Cortex of kidney (tissue), 1 donor: ENCODE measurements at places on chromosomes 2 and 18.

- no peak for DNase-seq
Observed at GRCh38 chr2:207706936-207707860, 4.2 kb upstream of the CCNYL1 start.

- DNase-seq: no peak
Observed at GRCh38 chr2:25664183-25664964, 9.0 kb downstream of the DTNB start.

GRCh38 chr2:197311421-197312033, 947 bp upstream of the ANKRD44 start:
- no peak for DNase-seq

DNA sequence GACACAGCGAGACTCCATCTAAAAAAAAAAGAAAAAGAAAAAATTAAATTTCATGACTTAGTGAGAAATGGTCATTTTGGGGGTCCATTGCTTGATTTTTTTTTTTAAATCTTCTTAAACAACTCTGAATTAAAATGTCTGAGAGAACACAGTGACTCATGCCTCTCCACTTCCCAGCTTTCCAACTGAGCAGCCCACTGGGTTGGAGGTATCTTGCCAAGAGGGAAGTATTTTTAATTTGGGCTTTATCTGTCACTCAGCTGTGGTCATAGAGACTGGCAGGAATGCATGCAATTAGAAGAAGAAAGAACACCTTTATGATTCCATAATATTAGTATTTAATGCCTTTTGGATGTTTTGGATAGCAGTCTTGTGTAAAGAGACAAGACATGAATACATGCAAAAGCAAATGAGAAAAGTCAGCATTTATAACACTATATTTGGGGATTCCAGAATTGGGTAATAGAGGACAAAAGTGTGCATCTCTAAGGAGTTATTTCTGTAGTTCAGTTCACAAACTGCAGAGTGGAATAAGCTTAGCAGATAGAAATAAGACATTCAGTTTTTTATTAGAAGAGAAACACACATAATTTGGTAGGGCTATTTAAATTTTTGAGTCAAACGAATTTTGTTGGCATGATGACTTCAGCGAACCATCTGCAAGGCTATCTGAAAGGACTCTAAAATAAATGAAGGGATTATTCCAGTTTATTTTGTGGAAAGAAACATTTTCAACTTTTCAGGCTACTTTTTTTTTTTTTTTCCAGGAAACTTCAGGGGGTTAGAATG, 254.8 kb downstream of the TGIF1 start:
- no peak for DNase-seq

- no peak for DNase-seq
Observed at GRCh38 chr18:23828426-23828825, 139.2 kb downstream of the LAMA3 start.

DNA sequence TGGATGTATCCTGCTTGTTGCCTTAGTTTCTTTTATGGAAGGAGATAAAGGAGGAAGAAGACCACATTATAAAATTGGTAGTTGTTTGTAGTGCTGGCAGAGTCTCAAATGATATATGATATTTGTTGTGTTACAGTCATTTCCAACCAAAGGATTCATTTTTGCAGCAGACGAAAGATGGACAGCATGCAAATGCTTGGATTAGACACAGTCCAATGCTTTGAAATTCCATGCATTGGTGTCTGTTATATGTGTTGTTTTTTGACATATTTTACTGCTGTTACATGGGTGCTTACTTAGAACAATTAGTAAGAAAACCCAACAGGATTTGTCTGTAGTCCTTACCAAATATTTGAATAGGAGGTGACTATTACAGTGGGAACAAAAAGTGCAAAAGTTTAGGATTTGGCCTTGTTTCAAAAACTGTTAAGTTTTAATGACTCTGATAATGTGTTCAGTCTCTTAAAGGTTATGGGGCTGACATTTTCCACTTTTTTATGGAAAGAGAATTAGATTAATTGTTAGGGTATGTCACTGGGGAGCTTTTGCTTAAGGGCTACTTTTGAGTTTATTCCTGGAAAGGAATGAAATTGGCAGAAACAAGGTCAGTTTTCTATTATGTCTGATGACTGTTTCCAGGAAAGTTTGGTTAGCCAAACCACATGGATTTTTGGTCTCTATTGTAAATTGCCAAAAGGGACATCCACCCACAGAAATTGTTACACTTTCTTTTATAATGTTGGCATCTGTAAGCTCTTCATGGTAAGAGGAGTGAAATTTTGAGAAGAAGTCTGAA, 229.4 kb upstream of the MMADHC start:
- DNase-seq: no peak

GRCh38 chr2:20048488-20049448, 2.7 kb downstream of the LAPTM4A start:
- DNase-seq: no peak

- DNase-seq: no peak
Observed at GRCh38 chr2:223944166-223944702, 901 bp downstream of the WDFY1 start.

- DNase-seq: no peak
Observed at GRCh38 chr2:60515721-60516226, 37.7 kb downstream of the BCL11A start.

DNA sequence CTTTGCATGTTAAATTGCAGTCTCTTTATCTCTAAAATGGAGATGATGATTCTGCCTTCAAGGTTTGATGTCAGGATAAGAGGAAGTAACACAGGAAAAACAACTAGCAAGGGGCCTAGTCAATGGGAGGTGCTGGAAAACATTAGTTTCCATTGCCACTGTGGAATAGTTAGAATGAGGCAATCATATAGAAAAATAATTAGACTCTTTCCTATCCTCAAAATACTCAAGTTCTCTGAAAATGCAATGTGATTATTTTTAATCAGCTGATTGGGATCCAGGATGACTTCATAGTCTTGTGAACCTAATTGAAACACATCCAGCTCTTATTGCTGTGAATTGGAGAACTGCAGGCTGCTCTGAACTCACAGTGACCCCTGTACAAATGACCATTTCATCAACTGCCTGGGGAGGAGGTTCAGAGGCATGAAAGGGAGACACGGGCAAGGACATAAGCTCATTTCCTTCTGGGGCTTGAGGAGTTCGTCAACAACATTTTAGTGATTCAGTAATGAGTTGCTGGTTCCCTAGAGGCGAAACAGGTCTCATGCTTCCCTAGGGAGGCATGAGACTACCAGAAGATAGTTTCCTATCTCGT, 422.5 kb downstream of the LPIN1 start:
- no peak for DNase-seq

DNA sequence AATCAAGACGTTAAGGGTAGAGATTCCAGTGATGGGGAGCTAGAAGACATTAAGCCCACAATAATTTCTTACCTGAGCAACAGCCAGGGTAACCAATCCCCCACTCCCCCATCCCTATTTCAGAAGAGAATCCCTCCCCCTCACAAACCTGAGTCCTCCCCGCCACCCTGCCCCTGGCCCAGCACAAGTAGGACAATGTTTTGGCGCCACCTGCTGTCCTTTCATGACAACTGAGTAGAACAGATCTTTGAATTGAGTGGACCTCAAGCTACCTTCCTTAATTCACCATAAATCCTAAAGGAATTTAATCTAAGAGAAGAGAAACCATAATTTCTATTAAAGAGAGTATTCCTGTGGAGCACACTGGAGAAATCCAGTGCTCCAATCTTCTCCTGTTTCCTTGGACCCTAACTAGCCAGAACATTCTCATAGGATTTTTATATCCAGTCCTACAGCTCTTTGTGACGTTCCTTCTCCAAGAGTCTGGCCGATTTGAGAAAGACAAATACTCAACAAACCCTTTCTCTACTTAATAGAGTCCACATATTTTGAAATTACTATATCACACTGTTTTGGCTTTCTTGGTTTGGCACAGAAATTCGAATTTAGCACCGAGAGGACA, 41.1 kb downstream of the NHEJ1 start:
- no peak for DNase-seq

DNA sequence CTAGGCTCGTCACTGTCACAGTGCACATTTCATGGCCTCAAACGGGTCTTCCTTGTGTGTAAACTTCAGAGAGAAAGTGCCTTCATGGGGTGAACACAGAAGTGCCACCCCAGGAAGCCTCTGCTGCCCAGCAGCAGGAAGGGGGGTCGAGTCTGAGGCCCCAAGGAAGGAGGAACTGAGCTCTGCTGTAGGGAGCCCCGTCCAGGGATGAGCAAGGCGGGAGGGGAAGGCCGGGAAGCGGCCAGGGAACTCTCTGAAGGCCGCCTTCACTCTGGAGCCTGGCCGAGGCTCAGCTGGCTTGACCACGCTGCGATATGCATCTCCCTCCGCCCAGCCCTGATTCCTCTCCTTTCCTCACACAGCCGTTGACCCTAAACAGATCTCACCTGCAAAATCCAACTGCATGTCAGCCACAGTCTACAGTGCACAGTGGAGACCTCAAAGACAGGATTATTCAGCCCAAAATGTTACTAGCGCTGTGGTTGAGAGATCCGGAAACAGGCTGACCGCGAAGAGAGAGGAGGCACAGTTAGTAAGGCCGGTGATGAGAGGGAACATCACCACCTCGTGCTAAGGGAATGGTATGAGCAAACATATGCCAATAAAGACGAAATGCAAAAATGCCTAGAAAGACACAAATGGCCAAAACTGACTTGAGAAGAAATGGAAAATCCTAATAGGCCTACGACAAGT, 34.2 kb upstream of the CTDP1 start:
- DNase-seq: no peak

DNA sequence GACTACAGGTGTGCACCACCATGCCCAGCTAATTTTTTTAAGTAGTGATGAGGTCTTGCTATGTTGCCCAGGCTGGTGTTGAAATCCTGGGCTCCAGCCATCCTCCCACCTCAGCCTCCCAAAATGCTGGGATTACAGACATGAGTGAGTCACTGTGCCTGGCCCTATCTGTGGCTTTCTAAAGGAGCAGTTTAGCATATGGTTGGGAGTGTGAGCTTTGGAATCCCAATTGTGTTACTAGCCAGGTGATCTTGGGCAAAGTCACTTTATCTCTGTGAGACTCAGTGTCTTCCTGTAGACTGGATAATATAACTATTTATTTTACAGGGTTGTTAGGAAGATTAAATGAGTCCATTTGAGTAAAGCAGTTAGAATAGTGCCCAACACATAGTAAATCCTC, 19.8 kb upstream of the SMAD4 start:
- no peak for DNase-seq

- no peak for DNase-seq
Observed at GRCh38 chr2:44479127-44479887, 117.6 kb downstream of the CAMKMT start.

- DNase-seq: no peak
Observed at GRCh38 chr2:9282128-9283112, 75.8 kb downstream of the ASAP2 start.

DNA sequence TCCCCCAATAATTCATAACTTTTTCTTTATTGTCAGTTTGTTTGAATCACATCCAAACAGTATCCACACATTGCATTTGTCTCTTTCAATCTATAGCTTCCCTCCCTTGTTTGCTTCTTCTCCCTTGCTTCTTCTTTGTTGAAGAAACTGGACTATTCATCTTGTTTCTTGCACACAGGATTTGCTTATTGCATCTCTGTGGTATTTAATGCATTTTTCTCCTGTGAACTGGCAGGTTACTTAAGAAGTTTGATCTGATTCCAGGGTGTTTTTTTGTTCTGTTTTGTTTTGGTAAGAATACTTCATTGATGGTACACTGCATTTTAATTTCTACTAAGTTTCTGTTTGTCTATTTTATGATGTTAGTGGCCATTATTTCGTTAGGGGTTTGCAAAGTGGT, 166.8 kb downstream of the CAMKMT start:
- DNase-seq: no peak

DNA sequence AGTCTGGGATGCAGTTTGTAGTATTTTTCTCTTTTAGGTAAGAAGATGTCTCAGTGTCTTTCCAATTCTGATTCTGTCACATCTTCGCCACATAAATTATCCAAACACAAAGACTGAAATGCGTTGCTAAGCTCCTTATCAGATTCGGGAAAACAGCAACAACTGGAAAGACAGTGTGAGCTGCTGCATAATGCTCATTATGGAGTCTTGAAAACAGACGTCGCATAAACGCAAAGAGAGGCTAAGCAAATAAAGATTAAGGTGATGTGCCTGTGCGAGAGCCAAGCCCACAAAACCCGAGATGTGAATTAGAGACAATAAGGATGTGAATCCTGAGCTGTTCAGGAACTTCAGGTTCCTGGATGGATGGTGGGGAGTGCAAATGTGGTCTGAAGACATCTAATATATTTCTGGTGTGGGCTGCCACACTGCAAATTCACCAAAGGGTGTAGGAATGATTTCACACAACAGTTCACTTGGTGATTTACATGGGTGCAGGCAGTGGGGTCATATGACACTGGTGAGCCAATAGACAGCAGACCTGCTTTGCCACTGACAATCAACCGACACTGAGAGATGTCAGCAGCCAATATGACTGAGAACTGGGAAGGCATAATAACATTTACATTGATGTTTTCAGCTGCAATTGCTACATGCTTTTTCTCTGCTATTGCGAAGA, 195.8 kb downstream of the MTX2 start:
- DNase-seq: no peak

DNA sequence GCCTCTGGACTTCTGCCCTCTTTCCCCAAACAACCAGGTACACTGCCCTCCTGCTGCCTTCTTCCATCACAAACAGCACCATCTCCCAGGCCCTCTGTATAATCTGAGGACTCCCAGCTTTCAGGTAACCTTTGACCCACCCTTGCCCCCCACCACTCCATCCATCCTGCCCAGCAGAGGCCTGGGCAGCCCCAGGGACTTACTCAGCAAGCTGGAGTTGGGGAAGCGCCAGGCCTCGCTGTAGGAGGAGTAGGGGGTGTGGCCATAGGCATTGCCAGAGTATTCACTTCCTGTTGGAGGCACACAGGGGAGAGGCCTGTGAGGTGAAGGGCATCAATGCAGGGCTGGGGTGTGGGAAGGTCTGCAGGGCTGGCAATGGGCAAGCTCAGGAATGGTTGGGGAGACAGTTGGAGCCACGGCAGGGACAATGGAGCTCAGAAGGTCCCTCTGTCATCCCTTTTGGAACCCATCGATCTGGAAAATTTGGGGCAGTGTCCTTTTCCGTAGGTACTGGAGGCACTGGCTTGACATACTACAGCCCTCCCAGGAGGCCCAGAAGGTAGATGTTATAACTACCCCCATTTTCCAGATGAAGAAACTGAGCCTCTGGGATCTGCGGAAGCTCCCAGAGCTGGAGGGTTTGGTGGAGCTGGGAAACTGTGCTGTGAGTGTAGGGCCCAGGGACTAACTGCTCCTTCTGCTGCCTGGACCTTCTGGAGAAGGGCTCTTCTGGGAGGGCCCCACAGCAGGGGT, 46.3 kb downstream of the PSD4 start:
- DNase-seq: no peak

DNA sequence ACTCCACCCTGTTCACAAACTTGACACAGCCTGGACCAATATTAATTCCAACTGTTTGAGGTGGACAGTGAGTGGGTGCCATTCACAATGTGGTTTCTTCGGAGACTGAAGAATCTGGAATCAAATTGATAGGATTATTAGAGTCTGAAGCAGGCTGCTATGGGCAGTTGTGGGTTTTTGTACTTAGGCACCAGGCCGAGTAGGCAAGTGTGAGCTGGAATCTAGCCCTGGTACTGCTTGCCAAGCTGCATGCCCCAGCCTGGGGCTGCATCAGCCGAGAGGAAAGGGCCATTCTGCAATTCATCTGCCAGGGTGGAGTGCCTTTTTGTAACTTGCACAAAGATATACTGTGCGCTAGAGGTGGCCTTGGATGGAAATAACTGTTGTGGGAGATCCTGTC, 654.7 kb upstream of the FANCL start:
- no peak for DNase-seq
